ENCODE measurements at places on chromosomes 4 and X.

DNA sequence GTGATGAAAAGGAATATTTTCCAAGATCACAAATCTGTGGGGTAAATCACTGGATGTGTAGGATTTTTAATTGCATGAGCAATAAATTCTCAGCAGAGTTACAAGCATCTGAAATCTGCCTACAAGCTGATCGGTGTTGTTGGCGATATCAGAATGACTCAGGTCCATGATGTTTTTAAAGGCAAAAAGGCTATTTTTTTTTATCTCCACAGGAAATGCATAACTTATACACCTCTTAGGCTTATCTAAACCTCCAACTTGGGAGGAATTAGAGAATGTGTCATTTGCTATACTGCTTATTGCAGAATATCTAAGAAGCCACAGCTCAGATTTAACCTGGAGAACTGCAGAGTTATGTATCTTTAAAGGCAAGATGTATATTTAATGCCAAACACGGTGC is 61.6 kb downstream of the KIT start:
- no peak for DNase-seq

GRCh38 chrX:56757327-56757726 is 28.3 kb downstream of the NBDY start:
- no peak for DNase-seq

DNA sequence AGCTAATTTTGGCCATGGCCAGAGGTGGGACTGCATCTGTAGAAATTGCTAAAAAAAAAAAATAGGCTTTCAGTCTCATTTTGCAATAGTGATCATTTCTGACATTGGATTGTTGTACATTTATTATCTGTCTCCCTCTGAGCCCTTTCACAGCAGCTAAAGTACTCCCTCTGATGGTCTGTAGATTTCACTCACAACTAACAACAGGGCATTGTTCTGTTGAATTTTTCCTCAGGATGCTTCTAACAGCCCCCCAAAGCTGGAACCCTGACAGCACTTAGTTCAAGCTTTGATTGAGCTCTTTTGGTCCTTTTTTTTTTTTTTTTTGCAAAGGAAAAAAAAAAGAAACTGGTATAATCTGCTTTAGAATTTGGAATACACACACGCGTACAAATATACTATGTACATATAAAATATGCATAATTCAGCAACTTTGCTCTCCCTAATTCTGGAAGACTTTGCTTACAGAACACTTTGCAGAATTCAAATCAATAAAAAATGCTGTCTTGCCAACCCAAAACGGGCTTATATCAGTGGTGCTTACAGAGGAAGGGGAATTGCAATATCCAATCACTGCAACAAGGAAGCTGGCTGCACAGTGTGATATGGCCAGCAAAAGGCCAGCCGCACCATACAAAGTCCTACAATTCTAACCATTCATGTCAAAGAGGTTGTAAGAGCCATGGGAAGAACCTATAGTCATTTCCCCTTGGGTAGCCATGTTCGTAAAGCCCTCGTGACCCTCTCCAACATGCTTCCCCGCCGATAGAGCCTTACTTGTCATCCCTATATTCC is 406.4 kb downstream of the SMARCA1 start:
- no peak for DNase-seq

GRCh38 chr4:87941537-87942392 is 33.7 kb upstream of the SPP1 start:
- DNase-seq = no peak

- DNase-seq = no peak
Observed at GRCh38 chrX:153600032-153600373, 1.1 kb upstream of the CCNQ start.

- no peak for DNase-seq
Observed at GRCh38 chr4:88575186-88575585, 17.1 kb upstream of the HERC3 start.

GRCh38 chr4:105257817-105258495 is 111.3 kb downstream of the TET2 start:
- no peak for DNase-seq

DNA sequence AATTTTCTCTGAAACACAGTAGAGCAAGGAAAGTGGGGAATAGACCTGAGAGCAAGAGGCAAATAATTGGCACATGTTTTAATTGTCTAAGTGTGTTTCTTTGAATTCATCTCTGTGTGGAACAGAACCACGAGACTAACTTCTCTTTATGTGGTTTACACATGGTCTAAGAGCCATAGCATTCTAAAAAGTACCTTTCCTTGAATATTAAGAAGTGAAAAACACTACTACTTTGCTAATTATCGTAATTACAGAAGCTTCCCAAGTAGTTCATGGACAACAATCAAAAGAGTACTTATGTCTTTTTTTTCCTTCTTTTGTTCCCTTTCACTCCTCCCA is 2.9 kb upstream of the CYBB start:
- DNase-seq = no peak

DNA sequence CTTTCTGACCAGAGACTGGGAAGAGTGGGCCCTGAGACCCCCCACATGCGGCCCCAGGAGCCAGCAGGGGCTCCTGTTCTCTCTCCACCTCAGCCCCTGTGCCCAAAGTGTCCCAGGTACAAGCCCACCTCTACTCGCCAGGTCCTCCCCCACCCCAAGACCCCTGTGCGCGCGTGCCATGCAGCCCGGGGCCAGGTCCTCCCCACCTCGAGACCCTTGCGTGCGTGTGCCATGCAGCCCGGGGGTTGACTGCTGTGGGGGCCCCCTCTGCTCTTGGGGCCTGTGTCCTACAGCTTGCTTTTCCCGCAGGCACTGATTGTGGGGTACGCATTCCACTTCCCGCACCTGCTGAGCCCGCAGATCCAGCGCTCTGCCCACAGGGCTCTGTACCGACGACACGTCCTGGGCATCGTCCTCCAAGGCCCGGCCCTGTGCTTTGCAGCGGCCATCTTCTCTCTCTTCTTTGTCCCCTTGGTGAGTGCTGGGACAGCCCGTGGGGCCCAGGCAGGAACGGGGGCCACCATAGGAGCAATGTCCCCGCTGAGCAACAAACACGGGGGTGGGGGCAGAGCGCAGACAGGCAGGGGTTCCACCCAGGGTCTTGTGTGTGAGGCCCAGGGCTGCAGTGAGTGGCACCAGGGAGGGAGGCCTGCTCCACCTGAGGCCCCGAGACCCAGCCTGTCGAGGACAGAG is 20.3 kb downstream of the DGKQ start:
- DNase-seq = peak; percentile 24

DNA sequence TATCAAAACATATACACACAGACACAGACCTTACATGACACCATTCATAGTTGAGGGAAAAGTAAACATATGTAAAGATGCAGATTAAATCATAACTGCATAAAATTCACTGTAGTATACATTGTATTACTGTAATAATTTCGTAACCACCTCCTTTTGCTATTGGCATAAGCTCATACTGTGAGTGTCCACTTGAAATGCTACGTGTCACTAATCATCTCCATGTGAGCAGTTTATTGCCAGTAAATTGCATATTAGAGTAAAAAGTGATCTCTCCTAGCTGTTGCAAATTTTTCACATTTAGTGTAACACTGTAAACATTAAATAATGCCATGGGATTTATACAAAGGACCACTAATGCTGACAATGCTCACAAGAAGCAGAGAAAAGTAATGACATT is 256.7 kb upstream of the GNPDA2 start:
- no peak for DNase-seq

DNA sequence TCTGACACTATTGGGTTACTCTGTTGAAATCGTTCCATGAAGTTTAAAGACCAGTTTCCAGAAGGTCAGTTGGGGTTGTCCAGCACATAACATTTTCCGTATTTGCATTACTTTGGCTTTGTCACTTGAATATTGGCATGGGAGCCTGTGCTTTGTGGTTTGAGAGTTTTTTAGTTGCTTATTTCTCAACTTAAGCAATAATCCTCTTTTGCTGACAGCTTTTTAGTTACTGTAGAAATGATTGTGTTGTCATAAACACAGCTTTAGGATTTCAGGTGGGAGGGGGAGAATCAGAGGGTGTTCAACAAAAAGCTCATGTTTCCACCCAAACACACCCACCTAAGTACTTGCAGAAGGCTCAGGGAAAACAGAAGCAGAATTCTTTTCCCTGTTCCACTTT is 210.7 kb upstream of the TLL1 start:
- DNase-seq = peak; percentile 41

- no peak for DNase-seq
Observed at GRCh38 chrX:103651151-103651773, 22.5 kb downstream of the TCEAL1 start.

DNA sequence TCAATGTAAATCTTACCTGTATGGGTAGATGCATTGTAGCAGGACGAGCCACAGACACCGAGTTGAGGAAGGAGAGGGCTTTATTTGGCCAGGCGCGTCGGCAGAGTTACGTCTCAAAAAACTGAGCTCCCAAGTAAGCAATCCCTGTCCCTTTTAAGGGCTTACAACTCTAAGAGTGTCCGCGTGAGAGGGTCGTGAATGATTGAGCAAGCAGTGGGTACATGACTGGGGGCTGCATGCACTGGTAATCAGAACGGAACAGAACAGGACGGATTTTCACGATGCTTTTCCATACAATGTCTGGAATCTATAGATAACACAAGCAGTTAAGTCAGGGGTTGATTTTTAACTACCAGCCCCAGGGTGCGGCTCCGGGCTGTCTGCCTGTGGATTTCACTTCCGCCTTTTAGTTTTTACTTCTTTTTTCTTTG is 524.9 kb upstream of the HTR2C start:
- DNase-seq = no peak

- no peak for DNase-seq
Observed at GRCh38 chrX:16664074-16664473, 14.1 kb downstream of the S100G start.

DNA sequence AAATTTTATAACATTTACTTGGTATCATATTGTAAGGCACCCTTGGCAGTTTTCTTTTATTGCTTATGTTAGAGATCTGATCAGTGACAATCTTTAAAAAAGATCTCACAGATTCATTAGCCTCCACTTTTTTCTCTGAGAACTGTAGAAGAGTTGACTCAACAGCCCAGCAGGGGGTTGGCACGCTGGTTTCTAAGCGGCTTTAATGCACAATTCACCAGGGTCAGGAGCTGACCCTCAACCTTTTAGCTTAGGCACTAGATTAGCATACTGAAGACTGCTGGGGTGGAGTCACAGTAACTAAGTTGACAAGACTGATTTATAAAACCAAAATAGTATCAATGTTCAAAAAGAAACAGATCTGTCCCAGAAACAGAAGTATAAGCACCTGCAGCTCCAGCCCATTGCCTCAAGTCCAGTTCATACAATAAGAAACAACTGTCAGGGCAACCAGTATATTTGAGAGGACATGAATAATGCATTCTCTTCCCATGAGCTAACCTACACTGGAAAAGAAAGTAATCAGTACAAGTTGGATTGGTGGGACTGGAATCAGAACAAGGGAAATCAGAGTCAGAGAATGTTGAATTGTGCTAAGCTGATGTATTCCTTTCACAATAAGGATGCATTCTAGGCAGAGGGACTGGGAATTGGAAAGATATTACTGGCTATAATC is 77.6 kb downstream of the PDE5A start:
- no peak for DNase-seq

GRCh38 chr4:184805462-184806228 is 20.1 kb downstream of the ACSL1 start:
- DNase-seq = no peak

GRCh38 chr4:57109411-57109846 is 756 bp downstream of the IGFBP7 start:
- DNase-seq = no peak

DNA sequence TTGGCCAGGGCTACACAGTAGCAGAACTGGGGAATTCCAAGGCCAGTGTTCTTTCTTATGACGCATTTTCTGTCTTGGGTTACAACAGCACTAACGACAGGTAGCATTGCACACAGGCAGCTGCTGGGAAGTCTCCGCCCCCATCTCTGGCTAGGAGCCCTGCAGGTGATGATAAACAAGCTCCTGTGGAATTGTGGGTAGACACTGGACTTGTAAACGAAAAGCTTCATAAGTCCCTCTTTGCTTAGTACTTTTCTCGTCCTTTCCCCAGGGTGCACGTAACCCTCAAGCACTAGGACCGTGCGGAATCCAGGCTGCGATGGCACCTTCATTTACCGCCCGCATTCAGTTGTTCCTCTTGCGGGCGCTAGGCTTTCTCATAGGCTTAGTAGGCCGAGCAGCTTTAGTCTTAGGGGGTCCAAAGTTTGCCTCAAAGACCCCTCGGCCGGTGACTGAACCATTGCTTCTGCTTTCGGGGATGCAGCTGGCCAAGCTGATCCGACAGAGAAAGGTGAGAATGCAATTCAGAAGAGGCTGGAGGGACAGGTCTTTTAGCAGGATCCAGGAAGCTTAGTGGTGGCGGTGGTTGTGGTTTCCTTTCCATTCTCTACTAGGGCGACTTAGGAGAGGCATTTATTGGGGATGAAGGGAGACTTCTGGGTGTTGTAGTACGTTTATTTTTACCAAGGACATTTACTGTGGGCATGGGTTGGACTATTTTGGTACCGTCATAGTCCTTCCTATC is at the start of gene FAAH2:
TSS of gene FAAH2 (plus strand) at position 200 of the 745 bp plus-strand sequence. CDS start at position 320, 120 bp downstream.
- no peak for DNase-seq

GRCh38 chrX:37894725-37895124 is 47.4 kb upstream of the DYNLT3 start:
- no peak for DNase-seq

DNA sequence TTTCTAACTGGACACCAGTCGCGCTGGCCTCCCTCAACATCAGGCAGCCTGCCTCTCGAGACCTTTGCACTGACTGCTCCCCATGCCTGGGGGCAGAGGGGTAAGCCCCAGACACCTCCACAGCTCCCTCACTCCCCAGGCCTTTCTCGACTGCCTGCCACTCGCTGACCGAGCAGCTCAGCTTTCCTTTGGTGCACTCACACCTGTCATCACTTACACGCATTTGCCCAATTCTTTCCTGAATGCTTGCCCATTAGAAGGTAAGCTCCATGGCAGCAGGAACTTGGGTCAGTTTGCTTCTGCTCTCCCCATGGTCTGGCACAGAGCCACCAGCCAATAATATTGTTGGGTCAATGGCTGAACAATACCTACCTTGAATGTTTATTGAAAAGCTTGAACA is 32.2 kb upstream of the PROM1 start:
- DNase-seq = no peak

DNA sequence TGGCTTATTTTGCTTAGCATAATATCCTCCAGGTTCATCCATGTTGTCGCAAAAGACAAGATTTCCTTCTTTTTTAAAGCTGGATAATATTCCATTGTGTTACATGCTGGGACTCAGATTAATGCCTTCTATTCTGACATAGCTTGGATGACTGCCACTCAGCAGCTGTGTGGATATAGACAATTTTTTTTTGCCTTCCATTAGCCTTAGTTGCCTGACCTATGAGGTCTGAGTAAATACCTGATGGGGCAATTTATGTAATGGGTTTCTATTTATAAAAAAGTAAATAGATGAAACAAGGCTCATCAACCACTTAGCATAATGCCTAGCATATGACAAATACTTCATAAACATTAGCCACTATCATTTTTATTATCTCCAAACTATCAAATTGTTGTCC is 515.4 kb downstream of the ZNF674 start:
- DNase-seq = no peak

- no peak for DNase-seq
Observed at GRCh38 chr4:87122252-87122651, 98.2 kb downstream of the KLHL8 start.

- DNase-seq = no peak
Observed at GRCh38 chr4:120796271-120796670, 126.3 kb downstream of the PRDM5 start.

All from left hindlimb (tissue), 1 donor.